ENCODE measurements at places on chromosomes 1 and 21.

- no peak for DNase-seq
Observed at GRCh38 chr1:108843390-108844137, 13.3 kb downstream of the AKNAD1 start.

- DNase-seq, result no peak
Observed at GRCh38 chr1:7186382-7187111, 401.3 kb downstream of the CAMTA1 start.

GRCh38 chr1:219991919-219992318 lies 54.4 kb downstream of the EPRS1 start:
- no peak for DNase-seq

GRCh38 chr1:222910699-222911098 lies 95.9 kb downstream of the DISP1 start:
- DNase-seq, result peak; percentile 36

GRCh38 chr1:15322648-15323350 lies 75.8 kb downstream of the FHAD1 start:
- peak; percentile 41 for DNase-seq

DNA sequence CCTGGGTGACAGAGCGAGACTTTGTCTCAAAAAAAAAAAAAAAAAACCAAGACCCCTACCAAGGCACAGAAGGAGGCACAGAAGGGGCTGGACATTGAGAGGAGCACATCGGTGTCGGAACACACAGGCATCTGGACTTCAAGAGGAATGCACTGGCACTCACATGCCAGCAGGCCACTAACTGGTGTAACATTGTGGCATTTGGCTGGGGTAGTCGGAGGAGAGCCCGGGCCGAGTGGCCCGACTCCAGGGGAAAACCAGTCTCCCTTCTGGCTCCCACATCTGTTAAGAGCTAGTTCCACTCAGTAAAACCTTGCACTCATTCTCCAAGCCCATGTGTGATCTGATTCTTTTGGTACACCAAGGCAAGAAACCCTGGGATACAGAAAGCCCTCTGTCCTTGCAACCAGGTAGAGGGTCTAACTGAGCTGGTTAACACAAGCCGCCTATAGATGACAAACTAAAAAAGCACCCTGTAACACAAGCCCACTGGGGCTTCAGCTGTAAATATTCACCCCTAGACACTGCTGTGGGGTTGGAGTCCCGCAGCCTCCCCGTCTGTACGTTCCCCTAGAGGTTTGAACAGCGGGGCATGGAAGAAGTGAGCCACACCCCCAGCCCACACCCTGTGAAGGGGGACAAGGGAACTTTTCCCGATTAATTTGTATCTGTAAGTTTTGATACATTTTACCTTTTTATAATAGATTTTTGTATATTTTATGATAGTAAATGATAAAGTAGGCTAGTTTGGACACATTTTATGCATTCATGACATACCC lies 17.2 kb upstream of the AKIRIN1 start:
- DNase-seq, result no peak

GRCh38 chr1:184649451-184649888 lies 105.2 kb downstream of the EDEM3 start:
- no peak for DNase-seq

- no peak for DNase-seq
Observed at GRCh38 chr1:207863893-207864535, 46.9 kb downstream of the CD34 start.

DNA sequence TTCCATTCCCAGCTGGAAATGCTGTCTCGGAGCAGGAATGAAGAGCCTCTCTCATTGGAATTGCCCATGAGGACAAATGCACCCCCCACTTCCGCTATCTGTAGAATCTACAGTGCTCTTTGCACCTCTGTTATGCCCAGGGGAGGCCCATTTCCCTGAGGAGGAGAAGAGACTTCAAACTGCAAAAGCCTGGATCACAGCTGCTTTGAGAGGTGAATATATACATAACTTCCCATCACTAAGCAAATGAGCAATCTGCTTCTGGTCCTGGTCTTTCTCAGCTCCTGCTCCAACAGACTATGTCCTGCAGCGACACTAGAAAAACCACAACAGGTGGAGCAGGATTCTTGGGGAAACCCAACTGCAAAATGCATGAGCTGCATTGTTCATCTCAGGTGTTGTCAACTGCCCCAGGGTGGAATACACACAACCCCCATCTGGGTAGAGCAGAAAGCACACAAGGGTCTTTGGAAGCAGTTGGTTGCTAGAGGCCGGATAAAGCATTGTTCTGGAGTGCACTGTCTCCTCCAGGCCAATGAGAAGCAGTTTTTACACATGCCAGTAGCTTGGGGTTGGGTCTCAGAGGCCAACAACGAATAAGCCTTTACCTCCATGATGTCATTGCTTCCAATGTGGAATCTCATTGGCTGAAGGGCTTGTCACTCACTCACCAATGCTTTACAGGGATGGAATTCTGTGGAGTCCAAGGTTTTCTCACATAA lies 67.7 kb upstream of the RAB4A start:
- DNase-seq, result peak; percentile 64

Measured in Daoy (cell line).